A549 treated with ZK216348 at 1 μM for 4 hours (cell line): ENCODE measurements at places on chromosomes 11 and 22. TPM values are rescaled to one million over a fixed set of nuclear protein-coding genes. Genes with fewer than 3 reads are reported as not detected.

Gene ZBTB44
- 5.2 to 9.0 TPM (median 7.0 TPM) in 5 replicates for total RNA-seq

Gene KRTAP5-8
- not detected in 5 replicates for total RNA-seq

Gene GGA1
- total RNA-seq = 15.5 to 24.7 TPM (median 22.9 TPM) in 5 replicates

Gene CBLIF
- not detected in 5 replicates for total RNA-seq

Gene SF1
- total RNA-seq = 158 to 212 TPM (median 184 TPM) in 5 replicates

Gene DDTL
- total RNA-seq = 1.5 to 2.4 TPM (median 1.7 TPM) in 5 replicates

Gene SMARCB1
- 49.8 to 59.1 TPM (median 54.2 TPM) in 5 replicates for total RNA-seq

Gene IFT27
- 15.1 to 24.2 TPM (median 23.6 TPM) in 5 replicates for total RNA-seq

Gene CRYBB2
- not detected in 5 replicates for total RNA-seq

Gene CNGA4
- 0.12 TPM in 2 of 5 replicates, not detected in the others for total RNA-seq

Gene OR51B4
- total RNA-seq = not detected in 5 replicates

Gene CABP4
- not detected in 5 replicates for total RNA-seq

Gene MIOX
- not detected in 5 replicates for total RNA-seq

Gene OR5P2
- not detected in 5 replicates for total RNA-seq

Gene NAP1L4
- 117 to 150 TPM (median 123 TPM) in 5 replicates for total RNA-seq

Gene GAL
- 11.6 to 21.0 TPM (median 18.7 TPM) in 5 replicates for total RNA-seq

Gene CRYBA4
- not detected in 5 replicates for total RNA-seq

Gene ADAMTS15
- 4.8 to 10.2 TPM (median 8.7 TPM) in 5 replicates for total RNA-seq

Gene ISX
- total RNA-seq = not detected in 5 replicates

Gene GLB1L2
- total RNA-seq = 1.6 to 2.3 TPM (median 2.0 TPM) in 5 replicates

Gene ACRV1
- total RNA-seq = not detected in 5 replicates

Gene CHST1
- 1.3 to 1.9 TPM (median 1.6 TPM) in 5 replicates for total RNA-seq

Gene GCAT
- total RNA-seq = 2.7 to 3.4 TPM (median 3.0 TPM) in 5 replicates

Gene RIMBP3C
- total RNA-seq = 0.13 to 0.64 TPM (median 0.22 TPM) in 5 replicates

Gene CFAP300
- total RNA-seq = 5.2 to 7.4 TPM (median 6.2 TPM) in 5 replicates

Gene APOL3
- total RNA-seq = 0.13 TPM in 1 of 5 replicates, not detected in the others

Gene CDHR5
- total RNA-seq = 0.04 TPM in 1 of 5 replicates, not detected in the others

Gene VPREB1
- not detected in 5 replicates for total RNA-seq

Gene KRTAP5-10
- not detected in 5 replicates for total RNA-seq

Gene PGGHG
- 5.8 to 14.1 TPM (median 10.6 TPM) in 5 replicates for total RNA-seq

Gene PMM1
- total RNA-seq = 24.1 to 34.3 TPM (median 29.1 TPM) in 5 replicates

Gene BDNF
- 6.7 to 10.1 TPM (median 8.4 TPM) in 5 replicates for total RNA-seq

Gene RIMBP3B
- 0.19 to 0.67 TPM (median 0.42 TPM) in 5 replicates for total RNA-seq

Gene RAG2
- total RNA-seq = not detected in 5 replicates

Gene PAAF1
- total RNA-seq = 10.7 to 13.6 TPM (median 12.0 TPM) in 5 replicates

Gene GAB4
- not detected in 5 replicates for total RNA-seq

Gene FLRT1
- 0.06 TPM in 1 of 5 replicates, not detected in the others for total RNA-seq

Gene FHIP1B
- total RNA-seq = 14.3 to 23.7 TPM (median 17.4 TPM) in 5 replicates

Gene TECTA
- total RNA-seq = 0.04 TPM in 2 of 5 replicates, not detected in the others

Gene NDUFV1
- 128 to 159 TPM (median 152 TPM) in 5 replicates for total RNA-seq

Gene VPS51
- 49.7 to 55.7 TPM (median 55.4 TPM) in 5 replicates for total RNA-seq

Gene ROBO4
- total RNA-seq = not detected in 5 replicates

Gene C22orf42
- total RNA-seq = not detected in 5 replicates

Gene C22orf15
- total RNA-seq = not detected in 5 replicates
